ENCODE measurements at places on chromosomes 12 and 14.

- no peak for DNase-seq
Observed at GRCh38 chr12:106254724-106255123, 6.9 kb upstream of the CKAP4 start.

- no peak for DNase-seq
Observed at GRCh38 chr14:52299692-52300278, 14.3 kb upstream of the PTGER2 start.

- no peak for DNase-seq
Observed at GRCh38 chr14:65286443-65286842, 126.1 kb upstream of the FUT8 start.

DNA sequence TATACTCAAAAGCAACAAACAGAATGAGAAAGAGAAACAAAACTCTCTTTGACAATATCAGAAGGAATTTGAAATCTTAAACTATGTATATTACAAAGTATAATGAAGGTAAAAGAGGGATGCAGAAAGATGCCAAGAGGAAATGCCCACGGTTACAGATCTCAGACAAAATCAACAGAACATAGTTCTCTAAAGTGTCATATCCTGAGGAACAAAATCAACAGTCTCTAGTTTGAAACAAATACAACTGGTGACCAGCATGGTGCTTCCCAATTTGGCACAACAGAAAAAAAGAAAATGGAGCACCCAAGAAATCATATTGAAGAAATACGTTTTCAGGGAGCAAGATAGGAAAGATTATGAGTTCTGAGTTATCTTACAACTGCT lies 116.5 kb downstream of the METTL25 start:
- DNase-seq: no peak

GRCh38 chr14:23093104-23093503 lies 1.8 kb downstream of the ACIN1 start:
- DNase-seq: no peak

DNA sequence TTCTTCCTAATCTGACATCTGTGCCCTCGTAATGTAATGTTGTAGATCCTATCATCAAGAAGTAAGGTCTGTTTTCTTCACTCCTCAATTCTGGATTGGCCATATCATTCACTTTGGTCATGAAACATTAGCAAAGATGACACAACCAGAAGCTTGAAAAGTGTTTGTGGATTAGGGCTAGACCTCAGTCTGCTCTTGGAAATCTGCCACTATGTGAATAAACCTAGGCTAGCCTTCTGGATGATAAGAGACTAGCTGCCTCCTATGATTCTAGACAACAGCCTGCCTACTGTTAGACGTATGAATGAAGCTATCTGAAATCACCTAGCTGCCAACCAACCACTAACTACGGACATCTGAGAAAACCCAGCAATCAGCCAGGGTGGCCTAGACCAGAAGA lies 38.7 kb upstream of the LYZ start:
- DNase-seq: no peak

- DNase-seq: no peak
Observed at GRCh38 chr14:101289230-101289690, 272.0 kb upstream of the DIO3 start.

DNA sequence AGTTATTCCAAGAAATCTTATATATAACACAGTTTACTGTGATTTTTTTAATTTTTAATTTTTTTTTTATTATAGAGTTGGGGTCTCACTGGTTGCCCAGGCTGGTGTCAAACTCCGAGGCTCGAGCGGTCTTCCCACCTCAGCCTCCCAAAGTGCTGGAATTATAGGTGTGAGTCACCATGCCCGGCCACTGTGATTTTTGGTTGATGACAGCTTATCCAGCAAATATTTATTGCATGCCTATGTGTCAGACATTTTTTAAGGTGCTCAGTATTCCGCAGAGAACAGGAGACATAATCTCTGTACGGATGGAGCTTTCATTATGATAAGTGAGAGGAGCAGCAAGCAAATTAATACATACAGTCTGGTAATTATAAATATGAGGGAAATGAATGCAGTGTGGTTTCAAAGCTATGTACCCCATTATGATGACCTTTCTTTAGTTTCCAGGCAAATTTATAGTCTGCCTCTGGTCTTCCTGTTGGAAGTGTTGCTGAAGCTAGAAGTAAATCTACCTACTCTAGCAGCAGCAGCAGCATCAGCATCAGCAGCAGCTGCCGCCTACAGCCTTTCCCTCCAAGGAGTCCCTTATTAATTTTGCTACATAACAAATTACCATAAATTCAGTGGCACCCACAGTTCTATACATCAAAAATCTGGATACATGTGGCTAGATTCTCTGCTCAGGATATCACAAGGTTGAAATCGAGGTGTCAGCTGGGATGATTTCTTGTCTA lies 32.3 kb downstream of the FRS2 start:
- DNase-seq: no peak

GRCh38 chr14:77870646-77871045 lies 70.7 kb downstream of the ADCK1 start:
- DNase-seq: no peak

DNA sequence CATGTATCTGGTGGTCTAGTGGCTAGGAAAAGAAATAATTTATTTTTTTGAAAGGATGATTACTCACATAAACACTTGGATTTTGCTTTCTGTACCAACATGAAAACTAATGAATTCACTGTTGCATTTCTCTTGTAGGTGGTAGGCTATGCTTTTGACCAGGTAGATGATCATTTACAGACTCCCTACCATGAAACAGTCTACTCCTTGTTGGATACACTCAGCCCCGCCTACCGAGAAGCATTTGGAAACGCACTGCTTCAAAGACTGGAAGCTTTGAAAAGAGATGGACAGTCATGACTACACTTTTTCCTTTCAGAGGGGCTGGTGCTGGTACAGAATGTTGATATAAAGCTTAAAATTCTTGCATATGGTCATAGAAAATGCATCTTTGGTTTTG lies 6.5 kb upstream of the AK7 start:
- no peak for DNase-seq

DNA sequence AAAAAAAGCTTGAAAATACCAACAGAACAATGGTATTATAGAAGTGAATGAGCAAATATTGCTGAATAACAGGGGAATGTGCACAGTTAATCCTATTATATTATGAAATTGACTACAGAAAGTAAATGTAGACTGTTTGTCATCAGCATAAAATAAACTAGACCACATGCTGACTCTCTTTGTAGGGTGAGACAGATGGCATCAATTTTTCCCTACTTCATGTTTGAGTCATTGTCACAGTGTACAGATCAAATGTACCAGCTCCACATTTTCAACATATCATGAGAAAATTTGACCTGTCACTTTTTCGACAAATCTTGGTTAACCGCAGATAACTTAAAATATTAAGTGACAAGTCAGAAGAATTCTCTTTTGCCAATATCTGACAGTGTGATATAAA lies 421.0 kb downstream of the RPL10L start:
- DNase-seq: no peak

GRCh38 chr14:77474479-77475177 lies 16.7 kb downstream of the AHSA1 start:
- DNase-seq: no peak

- DNase-seq: no peak
Observed at GRCh38 chr12:86741531-86741930, 485.3 kb upstream of the MGAT4C start.

DNA sequence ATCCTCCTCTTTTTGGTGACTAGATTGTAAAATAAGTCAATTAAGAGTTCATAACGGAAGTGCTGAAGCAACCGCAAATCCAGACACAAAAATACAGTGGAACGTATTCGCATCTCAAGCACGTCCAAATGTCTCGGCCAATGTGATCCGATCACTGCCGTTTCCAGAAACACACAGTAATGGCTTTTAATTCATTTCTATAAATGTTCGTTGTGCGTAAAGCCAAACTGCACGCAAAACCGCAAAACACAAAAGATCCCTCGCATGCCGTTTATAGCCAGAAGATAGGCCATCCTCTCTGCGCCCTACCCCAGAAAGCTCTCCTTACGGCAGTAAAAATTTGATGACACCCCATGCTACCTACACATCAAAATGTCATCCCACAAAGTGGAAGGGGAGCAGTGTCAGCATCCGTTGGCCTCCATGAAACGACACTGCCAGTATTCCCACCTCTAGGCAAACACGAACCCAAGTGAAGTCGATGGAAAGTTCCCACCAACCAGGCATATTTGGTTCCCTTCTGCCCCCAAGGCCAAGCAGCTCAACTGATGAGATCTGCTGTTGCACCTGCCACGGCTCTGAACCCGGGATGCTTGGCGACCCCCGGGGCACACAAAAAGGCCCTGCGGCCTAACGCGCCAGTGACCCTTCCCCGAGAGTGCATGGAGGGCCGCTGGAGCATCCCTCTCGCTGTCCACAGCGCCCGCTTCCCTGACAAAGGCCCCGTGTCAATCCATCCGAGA lies 1.4 kb downstream of the HECTD4 start:
- no peak for DNase-seq

DNA sequence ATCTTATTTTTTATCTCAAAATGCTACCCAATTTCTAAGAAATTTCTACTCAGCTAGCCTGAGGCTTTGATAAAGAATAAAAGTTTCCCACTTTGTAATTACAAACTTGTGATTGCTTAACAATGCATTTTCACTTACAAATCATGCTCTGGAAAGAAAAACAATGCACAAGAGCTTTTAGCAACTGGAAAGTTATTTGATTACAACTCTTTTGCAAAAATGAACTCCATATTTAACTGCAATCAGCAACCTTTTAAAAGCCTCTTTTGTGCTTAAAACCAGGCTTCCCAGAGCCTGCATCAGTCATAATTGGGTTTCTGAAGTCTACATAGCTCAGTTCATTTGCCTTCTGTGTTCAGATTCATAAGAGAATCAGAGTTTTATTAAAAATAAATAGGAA lies 395.2 kb downstream of the PAWR start:
- DNase-seq: no peak

GRCh38 chr14:77012193-77012765 lies 16.2 kb downstream of the IRF2BPL start:
- DNase-seq: no peak

DNA sequence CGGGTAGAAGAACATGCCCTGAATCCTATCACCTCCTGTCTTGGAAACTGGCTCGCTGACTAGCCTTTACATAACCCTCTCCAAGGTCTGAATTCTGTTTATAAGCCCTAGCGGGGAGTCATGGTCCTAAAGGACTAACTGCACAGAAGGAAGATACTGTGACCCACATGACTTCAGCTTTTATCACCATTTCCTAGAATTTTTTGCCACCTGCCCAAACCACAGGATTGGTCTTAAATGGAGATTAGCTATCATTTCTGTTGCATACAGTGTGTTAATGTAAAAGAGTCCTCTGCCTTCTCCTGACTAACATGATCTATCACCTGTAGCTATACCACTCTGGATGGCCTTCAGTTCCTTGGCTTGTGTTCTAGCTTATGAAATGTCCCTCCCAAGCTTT lies 319.2 kb downstream of the DUSP6 start:
- no peak for DNase-seq

GRCh38 chr12:96503976-96504375 lies 14.6 kb downstream of the CFAP54 start:
- no peak for DNase-seq

DNA sequence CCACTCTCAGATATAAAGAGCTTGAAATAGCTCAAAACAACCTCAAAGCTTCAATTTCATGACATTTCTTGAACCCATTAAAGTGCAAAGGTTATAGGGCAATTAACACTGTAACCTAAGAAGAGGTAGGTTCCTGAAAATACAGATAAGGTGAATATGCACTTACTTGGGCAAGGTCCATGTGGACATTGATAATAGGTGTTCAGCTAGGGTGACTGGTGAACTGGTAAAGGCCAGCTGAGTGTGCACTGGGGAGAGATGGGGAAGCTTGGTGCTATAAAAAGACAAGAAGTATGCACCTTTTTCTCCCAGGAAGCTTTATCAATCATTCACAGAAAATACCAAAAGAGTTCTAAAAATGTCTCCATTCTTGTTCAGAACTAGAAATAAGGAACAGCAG lies 418.6 kb downstream of the SLC16A7 start:
- DNase-seq: no peak

DNA sequence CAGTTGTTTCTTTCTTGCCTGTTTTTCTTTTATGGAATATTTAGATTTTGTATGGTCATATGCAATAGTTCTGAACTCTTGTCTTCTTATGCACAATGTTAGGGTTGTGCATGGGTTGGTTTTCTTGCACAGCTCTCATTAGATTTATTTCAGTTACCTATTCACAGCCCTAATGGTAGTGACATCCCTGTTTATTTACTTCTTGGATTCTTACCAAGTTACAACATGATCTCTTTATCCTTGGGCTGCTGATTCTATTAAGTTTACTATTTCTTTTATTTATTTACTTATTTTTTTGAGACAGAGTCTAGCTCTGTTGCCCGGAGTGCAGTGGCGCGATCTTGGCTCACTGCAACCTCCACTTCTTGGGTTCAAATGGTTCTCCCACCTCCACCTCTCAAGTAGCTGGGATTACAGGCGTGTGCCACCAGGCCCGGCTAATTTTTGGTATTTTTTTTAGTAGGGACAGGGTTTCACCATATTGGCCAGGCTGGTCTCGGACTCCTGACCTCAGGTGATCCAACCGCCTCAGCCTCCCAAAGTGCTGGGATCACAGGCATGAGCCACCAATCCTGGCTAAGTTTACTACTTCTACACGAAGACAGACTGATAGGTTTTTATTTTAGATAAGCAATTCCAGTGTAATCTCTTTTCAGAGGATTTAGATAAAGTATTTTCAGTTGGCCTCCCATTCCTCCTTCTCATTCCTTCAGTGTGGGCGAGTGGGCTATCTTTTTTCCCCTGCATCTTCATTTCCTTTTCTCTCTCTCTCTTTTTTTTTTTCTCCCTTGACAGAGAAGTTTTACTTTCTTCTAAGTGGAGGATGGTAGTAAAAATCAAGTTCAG lies 395.1 kb upstream of the RGS6 start:
- DNase-seq: no peak

- no peak for DNase-seq
Observed at GRCh38 chr12:82486524-82487235, 128.4 kb downstream of the METTL25 start.

DNA sequence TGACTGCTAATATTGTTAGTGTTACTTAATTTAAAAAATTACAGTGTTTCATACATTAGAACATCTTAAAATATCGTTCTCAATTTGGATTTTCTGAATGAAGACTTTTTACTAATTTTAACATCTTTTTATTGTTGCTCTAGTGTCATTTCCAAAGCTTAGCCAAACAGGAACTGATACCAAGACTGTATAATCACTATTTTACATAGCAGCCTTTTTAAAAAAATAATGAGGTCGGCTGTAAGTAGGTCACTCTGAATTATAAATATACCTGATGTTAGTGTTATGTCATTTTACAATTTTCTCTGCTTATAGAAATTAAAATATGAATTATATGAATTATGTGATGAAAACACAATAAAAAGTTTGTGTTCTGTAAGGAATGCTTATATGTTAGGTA lies 321.5 kb downstream of the TMEM117 start:
- DNase-seq: no peak

GRCh38 chr12:32205731-32206130 lies 99.1 kb downstream of the BICD1 start:
- no peak for DNase-seq

- no peak for DNase-seq
Observed at GRCh38 chr14:21091821-21092272, 6.6 kb downstream of the ZNF219 start.

GRCh38 chr12:48816143-48816854 lies 2.0 kb upstream of the CACNB3 start:
- no peak for DNase-seq

All from sciatic nerve (tissue), 2 donors.